Activated naive CD8-positive, alpha-beta T cell treated with anti-CD3 and anti-CD28 coated beads, Interleukin-2, amount 10 ng/mL, durations not matched to agents 7 days and 5 days (primary cell): ENCODE measurements at places on chromosomes 2 and 18.

- no peak for DNase-seq
These were observed 1.3 kb downstream of the PIAS2 start for GRCh38 chr18:46915800-46916550.

- DNase-seq = no peak
These were observed 10.5 kb upstream of the ZNF513 start for GRCh38 chr2:27390822-27391679.

- DNase-seq = no peak
These were observed 431.1 kb upstream of the CDH2 start for GRCh38 chr18:28607991-28608390.

DNA sequence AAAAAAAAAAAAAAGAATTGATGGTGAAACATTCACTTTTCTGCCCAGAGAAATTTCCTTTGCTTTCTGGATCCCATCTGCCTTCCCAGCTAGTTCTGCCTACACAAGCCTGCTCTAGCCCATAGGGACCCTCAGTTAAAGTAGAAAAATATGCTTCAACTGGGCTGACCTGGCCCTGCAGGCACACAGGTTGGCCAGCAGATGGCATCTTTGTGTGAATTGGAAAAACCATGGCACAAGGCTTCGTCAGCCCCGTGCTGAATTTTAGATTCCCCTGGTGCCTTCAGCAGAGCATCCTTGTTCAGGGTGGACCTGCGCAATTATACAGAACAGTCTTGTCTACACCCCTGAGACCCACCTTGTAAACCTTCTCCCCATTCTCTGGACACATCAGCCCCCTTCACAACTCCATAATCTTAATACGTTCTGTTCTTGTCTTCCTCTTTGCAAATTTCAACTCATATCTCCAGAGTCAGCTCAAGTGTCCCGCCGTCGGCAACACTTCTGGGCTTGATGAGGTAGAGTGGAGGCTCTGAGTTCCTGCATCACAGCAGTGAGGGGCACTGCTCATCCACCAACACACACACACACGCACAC, 114.5 kb downstream of the INSIG2 start:
- peak; percentile 39 for DNase-seq

DNA sequence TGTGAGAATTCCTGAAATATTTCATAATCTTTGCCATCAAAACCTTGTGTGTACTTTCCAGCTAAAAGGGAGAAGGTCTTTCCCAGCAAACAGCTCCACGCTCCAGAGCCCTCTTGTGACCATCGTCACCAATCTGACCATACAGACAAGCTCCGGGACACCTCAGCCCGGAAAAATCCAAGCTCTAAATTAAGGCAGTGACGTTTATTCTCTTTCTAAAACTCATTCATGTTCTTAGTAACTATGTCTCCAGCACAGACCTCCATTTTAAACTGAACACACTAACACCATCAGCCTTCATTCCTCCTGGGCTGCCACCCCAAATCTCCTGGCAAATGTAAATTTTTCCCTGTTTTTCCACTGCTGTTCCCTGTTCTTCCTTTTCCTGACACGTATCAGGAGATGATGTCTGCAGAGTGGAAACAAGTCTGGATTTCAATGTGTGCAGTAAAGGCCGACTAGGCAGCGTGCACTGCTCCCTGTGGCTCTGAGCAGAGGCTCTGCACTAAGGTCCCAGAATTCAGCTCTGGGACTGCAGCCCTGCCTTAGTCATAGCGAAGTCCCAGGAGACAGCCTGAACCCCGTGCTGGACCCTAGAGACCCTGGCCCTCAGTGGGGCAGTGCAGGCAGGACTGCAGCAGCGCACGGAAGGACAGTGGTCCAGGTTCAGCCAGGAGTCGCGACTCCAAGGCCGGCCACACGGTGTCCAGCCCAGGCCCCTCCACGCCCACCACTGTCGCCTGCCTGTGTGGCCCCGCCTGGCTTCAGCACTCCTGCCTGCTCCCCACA, 452.5 kb upstream of the SALL3 start:
- no peak for DNase-seq

DNA sequence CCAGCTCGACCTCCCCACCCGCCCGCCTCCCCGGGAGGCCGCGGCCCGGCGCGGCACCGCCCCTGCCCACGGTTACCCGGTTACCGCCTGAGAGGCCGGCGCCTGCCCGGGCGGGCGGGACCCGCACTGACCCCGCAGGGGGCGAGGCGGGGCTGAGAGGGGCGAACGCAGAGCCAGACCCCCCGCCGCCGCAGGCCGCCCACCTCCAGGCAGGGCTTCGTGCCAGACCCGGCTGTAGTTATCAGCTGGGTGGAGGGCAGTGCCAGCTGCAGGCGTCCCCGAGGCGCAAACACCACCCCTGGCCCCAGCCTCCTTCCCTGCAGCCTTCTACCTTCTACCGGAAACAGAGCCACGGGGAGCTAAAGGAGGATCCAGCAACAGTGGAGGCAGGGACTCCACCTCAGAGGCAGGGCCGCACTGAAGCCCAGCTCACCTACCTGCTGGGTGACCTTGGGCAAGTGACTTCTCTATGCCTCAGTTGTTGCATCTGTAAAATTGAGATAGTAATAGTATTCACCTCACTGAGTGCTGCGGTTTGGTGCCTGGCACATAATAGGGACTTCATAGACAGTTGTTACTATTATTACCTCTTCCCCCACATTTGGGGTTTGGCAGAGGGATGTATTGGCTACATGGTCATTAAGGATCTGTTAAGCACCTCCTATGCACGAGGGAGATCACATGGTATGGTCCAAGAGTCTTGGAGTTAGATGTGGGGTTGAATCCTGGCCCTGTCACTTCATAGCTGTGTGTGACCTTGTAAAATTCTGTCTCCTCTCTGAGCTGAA, 231.6 kb upstream of the SMAD2 start:
- DNase-seq = no peak

GRCh38 chr2:74944987-74945787, 13.3 kb upstream of the POLE4 start:
- no peak for DNase-seq
